ELF-1 (cell line): ENCODE measurements at places on chromosomes 6 and 20.
A peak's percentile ranks its signal among the peaks of the same experiment; 100 is the strongest.

DNA sequence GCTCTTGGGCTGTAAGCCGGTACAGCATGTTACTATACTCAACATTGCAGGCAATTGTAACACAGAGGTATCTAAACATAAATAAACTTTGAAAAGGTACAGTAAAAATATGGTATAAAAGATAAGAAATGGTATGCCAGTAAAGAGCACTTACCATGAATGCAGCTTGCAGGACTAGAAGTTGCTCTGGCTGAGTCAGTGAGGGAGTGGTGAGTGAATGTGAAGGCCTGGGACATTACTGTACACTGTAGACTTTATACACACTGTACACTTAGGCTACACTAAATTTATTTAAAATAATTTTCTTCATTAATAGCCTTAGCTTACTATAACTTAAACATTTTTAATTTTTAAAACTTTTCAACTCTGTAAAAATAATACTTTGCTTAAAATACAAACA lies 37.8 kb upstream of the ANKEF1 start:
- DNase-seq, result no peak

GRCh38 chr6:98039904-98040607 lies 757.0 kb upstream of the MMS22L start:
- peak; percentile 41 for DNase-seq

DNA sequence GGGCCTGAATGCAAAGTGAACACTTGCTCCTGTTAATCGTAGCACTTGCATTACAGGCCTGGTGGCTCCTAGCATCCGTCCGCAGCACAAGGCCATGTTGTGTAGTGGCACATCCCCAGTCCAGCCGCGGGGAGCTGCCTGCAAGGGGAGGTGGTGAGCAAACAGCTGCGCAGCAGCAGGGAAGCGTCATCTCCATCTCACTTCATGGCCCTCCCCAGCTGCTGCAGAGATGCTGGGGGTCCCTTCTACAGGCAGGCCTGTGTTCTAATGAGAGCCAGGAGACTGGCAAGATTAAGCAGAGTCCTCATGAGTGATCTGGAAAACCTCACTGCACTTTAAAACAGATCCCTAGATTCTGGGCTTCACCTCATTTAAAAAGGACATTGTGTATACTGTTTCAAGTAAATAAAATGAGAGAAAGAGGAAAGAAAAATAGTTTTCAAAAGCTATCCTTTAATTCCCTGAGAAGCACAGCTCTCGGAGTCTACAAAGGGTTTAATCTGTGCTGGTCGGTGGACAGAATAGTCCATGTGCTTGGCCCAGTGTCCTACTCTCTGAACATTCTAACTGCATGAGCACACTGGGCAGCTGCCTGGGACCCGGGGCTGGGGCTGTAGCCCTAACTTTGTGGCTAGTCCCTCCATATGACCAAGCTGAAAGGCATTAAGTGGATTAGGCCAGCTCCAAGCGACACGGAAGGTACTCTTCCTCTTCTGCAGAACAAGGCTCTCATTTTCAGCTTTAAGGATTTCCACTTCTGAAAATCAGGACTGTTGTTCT lies 125.8 kb downstream of the LY86 start:
- peak; percentile 32 for DNase-seq

- DNase-seq, result no peak
Measured at GRCh38 chr6:65989676-65990075, 282.6 kb upstream of the EYS start.

GRCh38 chr6:16344756-16345155 lies 106.4 kb downstream of the GMPR start:
- DNase-seq, result no peak

DNA sequence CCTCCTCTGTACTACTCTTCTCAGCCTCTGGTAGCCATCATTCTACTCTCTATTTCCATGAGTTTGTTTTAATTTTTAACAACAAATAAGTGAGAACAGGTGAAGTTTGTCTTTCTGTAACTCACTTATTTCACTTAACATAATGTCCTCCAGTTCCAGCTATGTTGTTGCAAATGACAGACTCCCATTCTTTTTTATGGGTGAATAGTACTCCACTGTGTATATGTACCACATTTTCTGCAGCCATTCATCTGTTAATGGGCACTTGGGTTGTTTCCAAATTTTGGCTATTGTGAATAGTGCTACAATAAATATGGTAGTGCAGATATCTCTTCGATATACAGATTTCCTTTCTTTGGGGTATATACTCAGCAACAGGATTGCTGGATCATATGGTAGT lies 73.7 kb upstream of the TNFRSF21 start:
- no peak for DNase-seq

DNA sequence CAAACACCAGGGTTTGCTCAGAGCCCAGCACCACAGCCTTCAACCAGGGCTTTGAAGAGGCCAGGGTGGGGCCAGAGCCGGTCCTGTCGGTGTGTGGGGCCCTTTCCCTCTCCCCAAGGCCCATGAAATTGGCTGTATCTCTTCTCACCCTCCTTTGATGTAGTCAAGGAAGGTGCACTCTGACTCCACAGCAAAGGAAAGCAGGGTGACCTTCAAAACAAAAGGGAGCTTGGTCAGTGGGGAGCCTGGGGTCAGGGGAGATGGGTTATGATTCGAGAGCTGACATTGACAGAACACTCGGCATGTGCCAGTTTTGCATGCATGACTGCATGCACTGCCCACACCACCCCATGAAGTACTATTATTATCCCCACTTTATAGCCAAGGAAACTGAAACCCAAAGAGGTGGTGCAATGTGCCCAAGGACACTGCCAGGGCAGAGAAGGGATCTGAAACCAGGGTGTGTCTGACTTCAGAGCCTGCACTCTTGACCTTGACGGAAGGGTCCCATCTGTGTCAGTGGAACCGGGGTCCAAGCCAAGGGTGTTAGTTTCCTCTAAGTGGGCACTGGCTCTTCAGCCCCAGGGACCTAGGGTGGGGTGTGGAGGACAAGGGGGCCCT lies 55.4 kb downstream of the RAB44 start:
- DNase-seq, result no peak

DNA sequence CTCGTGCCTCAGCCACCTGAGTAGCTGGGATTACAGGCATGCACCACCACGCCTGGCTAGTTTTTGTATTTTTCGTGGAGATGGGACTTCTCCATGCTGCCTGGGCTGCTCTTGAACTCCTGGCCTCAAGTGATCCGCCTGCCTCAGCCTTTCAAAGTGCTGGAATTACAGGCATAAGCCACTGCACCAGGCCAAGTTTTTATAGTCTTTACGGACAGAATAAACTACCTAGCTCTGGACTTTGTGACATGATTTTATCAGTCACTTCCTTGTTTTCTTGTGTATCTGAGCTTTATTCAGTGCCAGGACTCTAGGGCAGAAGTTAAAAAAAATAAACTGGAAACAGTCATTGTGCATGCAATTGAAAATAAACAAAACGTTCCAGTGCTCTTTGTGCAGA lies 46.7 kb upstream of the RALGAPA2 start:
- DNase-seq, result no peak

DNA sequence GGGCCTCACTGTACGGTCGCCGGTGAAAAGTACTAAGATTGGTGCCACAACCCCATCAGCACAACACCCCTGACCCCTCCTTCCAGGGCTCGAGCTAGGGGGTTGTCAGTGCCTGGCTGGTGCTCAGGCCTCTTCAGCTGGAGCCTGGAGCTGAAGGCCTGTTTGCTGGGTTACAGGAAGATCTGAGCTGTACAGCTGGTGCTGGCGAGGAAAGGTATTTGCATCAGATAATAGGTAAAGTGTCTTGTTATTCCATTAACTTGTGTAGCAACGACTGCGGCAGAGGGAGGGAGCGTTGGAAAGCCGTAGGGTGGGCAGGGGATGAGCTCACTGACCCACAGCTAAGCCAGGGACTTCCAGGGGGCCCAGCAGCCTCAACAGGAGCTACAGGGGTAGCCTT lies 15.8 kb upstream of the SIRPA start:
- DNase-seq, result no peak

DNA sequence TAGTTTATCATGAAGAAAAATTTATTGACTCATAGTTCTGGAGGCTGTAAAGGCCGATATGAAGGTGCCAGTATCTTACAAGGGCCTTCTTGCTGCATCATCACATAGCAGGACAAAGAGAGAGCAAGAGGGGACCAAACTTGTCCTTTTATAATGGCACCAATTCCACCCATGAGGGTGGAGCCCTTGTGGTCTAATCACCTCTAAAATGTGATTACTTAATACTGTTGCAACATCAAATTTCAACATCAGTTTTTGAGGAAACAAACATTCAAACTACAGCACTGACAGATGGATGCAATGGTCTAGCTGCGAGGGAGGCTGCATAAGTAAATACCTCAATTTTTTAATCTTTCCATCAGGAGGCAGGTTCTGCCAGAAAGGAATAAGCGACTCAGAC lies 76.7 kb upstream of the LAMA2 start:
- no peak for DNase-seq

GRCh38 chr6:140833408-140833807 lies 1299.3 kb upstream of the GJE1 start:
- no peak for DNase-seq

DNA sequence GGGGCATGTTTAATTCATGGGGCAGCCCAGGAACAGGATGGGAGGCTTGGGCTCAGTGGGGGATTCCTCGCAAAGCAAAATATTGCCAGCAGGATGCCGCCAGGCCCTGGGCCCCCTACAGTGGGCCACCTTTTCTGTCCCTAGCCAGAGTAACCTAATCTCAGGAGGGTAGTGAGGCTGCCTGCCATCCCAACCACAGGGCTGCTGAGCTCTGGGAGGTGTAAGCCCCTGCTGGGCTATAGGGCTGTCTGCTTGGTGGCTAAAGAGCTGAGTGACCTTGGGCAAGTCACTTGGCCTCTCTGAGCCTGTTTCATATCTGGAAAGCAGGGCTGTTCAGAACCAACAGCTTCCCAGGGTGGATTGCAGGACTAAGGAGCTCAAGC lies 35.7 kb upstream of the CDH22 start:
- no peak for DNase-seq
